IPS-NIHi11 (cell line): ENCODE measurements at places on chromosomes 16 and 17.
A peak's percentile ranks its signal among the peaks of the same experiment; 100 is the strongest.

- DNase-seq = no peak
These were observed 19.9 kb upstream of the COL1A1 start for GRCh38 chr17:50221266-50221863.

GRCh38 chr17:8708025-8708461 lies 36.6 kb downstream of the CCDC42 start:
- DNase-seq = no peak

DNA sequence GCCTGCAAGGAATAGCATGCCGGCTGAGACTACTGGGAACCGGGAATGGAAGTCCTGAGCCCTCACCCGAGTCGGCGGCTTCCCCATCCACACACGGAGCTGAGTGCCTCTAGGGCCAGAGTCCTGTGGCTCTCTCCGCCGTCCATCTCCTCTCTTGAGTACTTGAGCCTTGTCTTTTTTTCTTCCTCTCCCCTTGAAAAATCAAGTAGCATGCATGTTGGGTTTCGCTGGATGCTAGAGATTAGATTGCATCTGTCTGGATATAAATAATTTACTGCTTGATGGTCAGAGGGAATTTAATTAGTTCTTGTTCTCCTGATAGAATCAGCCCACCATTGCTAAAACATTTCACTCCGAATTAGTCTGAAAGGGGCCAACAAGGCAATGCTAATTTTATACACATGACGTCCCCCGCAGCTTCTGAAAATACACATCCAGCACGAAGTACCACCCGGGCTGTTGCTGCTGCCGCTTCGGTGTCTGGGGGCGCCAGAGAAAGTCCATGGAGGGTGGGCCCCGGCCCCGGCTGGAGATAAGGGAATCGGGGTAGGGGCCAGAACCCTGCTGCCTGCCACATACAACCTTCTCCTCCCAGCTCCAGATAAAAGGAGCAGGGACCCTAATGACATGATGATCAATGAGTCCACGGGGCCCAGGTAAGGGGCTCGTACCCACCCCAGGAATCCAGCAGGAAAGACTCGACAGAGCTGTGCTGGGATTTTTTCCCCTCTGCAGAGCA lies 48.5 kb downstream of the RBFOX3 start:
- no peak for DNase-seq

DNA sequence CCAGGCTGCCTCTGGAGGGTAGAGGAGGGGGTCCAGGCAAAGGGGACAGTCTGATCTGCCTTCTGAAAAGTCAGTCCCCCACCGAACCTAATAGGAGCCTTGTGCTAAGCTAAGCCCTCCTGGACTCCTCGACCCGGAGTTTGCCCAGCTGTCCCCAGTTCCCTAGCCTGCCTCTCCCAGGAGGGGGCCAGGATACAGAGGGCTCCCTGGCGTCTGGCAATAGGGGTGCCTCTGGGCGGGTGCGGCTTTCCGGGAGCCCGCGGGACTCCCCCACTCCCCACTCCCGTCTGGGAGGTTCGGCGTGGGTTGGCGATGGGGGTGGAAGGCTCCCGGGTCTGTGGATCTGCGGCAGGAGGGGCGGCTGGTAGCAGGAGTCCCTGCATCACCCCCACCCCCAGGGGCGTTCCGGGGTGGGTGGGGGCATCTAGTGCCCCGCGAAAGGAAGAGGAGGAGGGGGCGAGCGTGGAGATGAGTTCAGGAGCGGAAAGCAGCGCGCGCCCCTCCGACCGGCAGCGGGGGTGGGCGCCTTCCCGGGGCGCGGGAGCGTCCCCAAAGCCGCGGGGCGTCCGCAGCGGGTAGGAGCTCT lies 1.2 kb downstream of the GSG1L start:
- DNase-seq = peak; percentile 23

GRCh38 chr16:57998486-57998885 lies 2.0 kb downstream of the ZNF319 start:
- DNase-seq = no peak

DNA sequence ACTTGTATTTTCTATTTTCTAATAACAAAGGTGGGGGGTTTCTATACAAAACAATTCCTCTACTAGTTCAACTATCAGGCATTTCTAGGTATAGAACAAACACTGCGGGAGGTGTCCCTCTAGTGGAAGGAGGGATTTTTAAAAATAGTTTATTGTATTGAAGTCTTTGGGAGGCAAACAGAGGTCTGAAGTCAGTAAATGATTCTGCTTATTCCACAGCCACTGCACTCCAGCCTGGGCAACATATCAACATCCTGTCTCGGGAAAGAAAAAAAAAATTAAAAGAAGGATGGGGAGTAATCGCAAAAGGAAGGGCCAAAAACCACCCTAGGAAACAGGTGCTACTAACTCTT lies 648 bp upstream of the ERCC4 start:
- peak; percentile 8 for DNase-seq
